ENCODE measurements at places on chromosomes 2 and 18.

- DNase-seq = no peak
Measured at GRCh38 chr18:58272779-58273435, 228.9 kb downstream of the NEDD4L start.

GRCh38 chr2:111161971-111162370, 41.3 kb downstream of the BCL2L11 start:
- no peak for DNase-seq

DNA sequence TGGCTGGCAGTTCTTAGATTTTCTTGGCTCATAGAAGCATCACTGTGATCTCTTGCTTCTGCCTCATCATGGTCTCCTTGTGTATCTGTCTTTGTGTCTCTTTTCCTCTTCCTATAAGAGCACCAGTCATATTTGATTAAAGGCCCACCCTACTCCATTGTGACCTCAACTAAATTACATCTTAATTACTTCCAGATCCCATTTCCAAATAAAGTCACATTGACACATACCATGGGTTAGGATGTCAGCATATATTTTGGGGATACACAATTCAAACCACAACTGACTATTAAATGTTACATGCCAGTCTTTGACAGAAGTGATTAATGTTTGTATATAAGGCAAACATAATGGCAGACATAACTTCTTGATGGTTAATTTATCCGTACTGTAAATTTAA, 27.3 kb upstream of the TMX3 start:
- DNase-seq = no peak

DNA sequence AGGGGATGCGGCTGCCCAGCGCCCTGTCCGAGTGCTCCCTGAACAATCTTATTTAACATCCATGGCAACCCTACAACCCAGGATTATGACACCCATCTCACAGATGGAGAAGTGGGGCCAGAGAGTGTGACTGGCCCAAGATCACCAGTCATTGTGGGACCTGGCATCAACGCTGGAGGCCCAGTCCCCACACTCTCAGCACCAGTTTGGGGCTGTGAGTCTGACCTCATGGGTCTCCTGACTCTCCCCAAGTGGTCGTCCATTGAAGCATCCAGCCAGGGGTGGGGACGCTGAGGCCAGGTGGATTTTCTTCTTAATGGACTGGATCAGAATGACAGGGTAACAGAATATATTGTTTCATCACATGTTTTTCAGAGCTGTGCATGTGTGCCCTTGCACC, 24.5 kb downstream of the MAL start:
- no peak for DNase-seq

- DNase-seq = no peak
Measured at GRCh38 chr2:209685963-209686362, 85.7 kb upstream of the UNC80 start.

GRCh38 chr2:49686291-49686690, 532.0 kb upstream of the FSHR start:
- DNase-seq = no peak

- DNase-seq = no peak
Measured at GRCh38 chr18:6376433-6377229, 38.1 kb downstream of the L3MBTL4 start.

- no peak for DNase-seq
Measured at GRCh38 chr18:10231220-10231619, 223.2 kb upstream of the APCDD1 start.

GRCh38 chr18:48927286-48928080, 23.3 kb downstream of the SMAD7 start:
- no peak for DNase-seq

DNA sequence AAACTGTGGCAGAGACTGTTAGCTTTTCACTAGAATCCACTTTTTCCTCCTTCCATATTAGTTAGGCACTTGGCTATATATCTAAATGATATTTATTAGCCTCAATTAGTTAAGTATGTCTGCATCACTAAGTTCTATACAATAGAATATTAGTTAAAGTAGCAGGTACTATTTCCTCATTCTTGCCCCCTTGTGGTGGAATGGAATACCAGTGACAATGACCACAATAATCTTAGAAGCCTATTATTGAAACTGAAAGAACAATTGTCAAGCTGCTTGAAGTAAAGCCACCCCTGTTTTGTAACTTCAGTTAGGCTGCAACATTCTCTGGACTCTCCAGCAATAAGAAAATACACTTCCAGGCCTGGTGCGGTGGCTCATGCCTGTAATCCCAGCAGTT, 476.3 kb upstream of the VWC2L start:
- DNase-seq = peak; percentile 42

DNA sequence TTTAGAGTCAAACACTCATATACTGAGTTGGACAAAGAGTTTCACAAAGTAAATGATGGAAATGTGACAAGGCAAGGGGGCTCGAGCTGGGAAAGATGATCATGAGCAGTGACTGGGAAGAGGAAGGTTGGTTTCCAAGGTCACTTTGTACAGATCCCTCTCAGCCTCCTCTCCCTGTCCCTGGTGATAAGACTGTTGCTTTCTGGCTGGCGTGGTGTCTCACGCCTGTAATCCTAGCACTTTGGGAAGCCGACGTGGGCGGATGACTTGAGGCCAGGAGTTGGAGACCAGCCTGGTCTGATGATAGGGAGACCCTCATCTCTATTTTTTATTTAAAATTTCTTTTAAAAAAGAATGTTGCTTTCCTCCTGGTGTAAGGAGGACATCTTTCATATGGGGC, 86.6 kb upstream of the STPG4 start:
- DNase-seq = no peak

DNA sequence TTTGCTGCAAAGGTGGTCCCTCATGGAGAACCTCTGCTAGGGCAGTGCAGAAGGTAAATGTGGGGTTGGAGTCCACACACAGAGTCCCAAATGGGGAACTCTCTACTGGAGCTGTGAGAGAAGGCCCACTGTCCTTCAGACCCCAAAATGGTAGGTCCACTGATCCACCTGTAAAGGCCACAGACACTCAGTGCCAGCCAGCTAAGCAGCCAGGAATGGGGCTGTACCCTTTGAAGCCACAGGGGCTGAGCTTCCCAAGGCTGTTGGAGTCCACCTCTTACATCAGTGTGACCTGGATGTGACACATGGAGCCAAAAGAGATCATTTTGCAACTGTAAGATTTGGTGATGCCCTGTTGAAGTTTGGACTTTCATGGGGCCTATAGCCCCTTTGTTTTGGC, 252.4 kb upstream of the GULP1 start:
- no peak for DNase-seq

DNA sequence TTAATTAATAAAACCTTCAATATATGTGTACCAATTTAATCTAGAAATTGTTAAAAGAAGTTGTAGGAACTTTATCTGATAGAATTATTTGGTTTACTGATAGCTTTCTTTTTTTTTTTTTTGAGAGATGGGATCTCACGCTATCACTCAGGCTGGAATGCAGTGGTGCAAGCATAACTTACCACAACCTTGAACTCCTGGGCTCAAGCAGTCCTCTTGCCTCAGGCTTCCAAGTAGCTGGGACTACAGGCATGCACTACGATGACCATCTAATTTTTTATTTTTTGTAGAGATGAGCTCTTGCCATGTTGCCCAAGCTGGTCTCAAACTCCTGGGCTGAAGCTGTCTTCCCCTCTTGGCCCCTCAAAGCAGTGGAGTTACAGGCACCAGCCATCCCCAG, 66.8 kb downstream of the CCDC138 start:
- peak; percentile 32 for DNase-seq

DNA sequence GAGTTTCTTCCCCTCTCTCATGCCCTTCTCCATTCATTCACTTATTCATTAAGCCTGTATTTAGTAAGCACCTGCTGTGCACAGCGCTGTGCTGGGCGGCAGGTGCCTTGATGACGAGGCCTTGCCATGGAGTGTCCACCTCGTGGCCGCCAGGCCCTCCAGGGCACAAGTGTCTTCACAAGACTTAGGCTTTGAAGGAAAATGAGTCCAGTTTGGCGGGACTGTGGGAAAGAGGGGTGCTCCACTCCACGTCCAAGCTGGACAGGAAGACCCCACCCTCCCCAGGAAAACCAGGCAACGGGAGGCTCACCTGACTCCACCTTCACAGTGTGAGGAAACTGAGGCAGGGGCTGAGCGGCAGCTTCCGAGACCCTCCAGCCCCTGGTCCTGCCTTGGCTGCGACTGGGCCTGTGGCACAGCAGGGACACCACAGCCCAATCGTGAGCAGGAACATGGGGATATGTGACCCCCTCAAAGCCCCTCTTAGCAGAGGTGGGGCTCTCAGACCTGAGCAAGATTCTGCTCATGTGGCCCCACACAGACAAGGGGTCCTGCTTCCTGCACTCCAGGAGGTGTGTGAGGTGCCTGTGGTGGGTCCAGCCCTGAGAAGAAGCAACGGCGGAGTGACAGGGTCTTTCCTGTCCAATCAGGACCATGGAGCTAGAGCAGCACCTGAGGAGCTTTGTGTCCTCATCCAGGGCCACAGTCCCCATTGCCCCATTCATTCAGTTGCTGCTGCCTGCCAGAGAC, 110.3 kb upstream of the ODC1 start:
- DNase-seq = no peak

DNA sequence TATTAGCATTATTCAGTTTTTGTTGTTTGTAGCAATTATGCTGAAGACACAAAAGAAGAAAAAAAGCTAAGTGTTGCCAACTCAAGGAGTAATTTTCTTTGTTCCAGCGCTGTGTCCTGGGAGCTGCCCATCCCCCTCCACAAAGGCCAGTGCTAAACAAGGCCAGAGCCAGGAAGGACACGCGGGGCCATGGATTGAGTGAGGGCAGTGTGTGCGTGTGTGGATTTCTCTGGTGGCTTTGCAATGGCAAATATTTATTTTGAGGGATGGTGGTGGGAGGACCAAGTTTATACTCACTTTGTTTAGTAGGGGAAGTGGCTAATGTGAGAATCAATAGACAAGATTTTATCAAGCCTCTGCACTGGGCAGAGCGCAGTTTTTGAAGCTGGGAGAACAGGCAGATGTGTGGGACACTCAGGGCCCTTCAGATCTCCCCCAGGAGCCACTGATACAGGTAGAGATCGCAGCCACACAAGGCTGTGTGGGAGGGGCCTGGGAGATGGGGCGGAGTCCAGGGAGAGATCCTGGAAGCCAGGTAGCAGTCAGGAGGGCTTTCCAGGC, 11.4 kb downstream of the AGAP1 start:
- DNase-seq = no peak

DNA sequence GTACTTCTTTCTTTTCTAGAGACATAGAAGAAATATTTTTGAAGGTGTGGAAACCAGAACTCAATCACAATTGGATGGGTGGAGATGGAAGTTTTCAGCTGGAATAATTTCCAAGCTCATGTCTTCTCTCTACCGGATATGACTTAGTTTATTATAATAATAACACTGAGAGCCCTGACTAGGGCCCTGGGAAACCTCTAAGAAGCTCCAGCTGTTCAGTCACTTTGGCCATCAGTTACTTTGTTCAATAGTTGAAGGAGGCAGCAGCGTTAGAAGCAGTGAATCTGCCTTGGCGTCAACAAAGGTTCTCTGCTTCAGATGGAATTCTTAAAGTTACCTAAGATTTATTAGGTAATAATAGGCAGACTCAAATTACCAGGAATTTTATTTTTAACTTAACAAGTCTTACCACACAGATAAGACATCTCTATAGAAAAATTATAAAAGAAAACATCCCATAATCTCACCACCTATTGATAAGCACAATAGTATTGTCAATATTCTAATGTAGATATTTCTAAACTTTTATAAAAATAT, 293.8 kb upstream of the CHAC2 start:
- DNase-seq = peak; percentile 68

DNA sequence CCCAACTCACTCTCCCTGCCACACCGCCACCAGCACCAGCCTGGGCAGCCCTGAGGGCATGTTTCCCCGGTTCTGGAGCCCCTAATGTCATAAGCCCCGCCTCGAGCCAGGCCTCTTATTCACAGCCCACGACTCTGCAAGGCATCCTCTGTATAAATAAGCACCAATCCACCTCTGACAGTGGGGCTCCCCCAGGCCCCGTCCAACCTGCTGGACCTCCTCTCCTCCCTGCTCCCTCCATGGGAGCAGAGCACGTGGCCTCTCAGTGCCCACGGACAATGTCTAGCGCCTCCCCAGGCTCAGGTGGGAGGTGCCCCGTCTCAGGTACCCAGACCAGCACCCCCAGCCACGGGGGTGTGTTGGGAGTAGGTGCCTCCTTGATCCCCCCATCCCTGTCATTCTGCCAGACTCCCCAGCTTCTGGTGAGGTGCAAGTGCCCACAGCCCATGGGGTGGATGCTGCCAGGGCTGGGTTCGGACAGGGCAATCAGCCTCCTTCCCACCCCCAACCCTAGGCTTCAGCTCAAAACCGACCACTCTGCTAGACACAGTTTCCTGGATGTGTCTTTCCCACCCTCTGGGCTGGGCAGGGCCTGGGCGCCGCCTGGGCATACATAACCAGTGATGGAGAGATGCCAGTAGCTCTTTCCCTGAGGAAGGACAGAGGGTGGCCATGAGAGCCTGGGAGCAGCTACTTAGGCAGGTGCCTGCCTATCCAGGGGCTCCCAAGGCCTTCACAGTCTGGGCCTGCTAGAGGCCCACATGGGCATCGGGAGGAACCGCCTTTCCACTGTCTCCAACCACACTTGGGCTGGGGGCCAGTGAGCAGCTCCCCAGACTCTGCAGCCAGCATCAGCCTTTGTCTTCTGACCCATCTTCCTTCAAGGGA, 1.6 kb upstream of the ADRA2B start:
- DNase-seq = peak; percentile 23

DNA sequence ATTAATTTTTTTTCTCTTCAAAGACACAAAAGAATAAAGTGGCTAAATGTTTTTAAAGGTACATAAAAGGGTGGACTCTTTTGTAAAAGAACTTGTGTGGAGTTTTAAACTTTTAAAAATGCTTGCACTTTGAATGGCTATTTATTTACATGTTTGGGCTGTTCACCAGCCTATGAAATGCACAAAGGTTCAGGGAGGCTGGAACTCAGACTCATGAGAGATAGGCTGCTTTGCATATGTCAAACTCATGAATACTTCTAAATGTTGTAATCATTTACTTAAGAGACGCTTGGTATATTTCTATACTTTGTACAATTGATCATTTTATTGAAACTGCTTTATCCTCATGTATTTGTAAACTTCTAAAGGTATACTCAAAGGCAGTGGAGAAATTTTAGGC, 79.9 kb downstream of the ZEB2 start:
- DNase-seq = no peak

DNA sequence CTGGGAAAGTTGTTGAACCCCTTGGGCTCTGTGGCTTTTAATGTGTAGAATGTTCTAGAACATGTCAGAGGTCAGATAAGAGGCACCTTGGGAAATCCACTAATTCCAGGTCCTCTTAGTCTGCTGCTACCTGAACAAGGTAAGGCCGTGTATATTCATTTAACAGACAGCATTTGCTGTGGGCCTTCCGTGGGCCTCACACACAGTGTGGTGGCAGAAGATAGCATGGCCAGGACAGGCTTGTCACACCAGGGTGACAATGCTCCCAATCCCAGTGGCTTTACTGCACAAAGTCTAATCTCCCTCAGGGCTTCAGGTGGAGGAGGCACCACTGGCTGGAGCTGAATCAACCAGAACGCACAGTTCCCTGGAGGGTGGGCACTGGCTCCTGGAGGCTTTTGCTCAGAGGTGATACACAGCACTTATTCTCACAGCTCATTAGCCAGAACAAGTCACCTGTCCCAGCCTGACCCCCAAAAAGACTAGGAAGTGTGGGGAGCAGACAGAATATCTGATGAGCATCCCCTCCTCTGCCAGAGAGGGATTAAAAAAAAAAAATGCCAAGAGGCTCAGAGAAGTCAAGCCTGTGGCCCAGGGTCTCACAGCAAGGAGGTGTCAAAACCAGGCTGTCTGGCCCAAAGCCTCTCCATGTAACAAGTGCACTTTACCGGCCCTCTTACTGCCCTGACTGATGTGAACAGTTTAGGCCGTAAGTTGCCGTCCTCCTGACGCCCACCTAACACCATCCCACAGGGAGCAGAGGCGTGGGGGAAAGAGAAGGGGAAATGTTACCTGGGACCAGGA, 216.9 kb upstream of the RAB6C start:
- no peak for DNase-seq

GRCh38 chr2:48412443-48413250, 117.3 kb upstream of the STON1 start:
- no peak for DNase-seq
